Bone marrow (tissue), 2 donors: ENCODE measurements at places on chromosomes 5 and 9.

DNA sequence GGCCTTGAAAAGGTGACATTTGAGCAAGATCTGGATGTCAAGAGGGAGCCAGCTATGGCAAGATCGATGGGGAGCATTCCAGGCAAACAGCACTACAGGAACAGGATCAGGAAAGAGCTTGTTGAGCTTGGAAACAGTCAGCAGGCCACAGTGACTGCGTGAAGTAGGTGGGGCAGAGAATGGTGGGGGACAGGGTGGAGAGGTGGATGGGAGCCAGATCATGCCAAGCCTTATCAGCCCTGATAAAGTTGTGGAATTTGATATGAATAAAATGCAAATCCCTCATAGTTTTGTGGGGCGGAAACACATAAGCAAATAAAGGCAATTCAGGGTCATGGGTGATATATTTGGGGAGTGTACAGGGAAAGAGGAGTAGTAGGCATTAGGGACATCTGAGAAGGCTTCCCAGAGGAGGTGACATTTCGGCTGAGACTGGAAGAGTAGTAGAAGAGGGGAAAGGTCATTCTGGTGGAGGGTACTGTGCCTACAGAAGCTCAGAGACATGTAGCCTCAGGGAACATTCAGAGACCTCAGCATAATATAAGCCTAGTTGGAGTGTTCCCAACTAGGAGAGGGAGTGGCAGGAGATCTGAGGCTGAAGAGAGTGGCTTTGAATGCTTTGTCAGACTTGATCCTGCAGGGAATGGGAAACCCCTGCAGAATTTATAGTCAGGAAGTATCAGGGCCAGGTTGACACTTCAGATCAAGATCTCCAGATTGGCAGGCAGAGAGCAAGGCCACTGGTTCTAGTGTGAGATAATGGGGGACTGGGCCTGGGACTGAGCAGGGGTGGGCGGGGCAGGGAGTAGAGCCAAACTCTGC, 9.7 kb upstream of the CYSTM1 start:
- no peak for DNase-seq

DNA sequence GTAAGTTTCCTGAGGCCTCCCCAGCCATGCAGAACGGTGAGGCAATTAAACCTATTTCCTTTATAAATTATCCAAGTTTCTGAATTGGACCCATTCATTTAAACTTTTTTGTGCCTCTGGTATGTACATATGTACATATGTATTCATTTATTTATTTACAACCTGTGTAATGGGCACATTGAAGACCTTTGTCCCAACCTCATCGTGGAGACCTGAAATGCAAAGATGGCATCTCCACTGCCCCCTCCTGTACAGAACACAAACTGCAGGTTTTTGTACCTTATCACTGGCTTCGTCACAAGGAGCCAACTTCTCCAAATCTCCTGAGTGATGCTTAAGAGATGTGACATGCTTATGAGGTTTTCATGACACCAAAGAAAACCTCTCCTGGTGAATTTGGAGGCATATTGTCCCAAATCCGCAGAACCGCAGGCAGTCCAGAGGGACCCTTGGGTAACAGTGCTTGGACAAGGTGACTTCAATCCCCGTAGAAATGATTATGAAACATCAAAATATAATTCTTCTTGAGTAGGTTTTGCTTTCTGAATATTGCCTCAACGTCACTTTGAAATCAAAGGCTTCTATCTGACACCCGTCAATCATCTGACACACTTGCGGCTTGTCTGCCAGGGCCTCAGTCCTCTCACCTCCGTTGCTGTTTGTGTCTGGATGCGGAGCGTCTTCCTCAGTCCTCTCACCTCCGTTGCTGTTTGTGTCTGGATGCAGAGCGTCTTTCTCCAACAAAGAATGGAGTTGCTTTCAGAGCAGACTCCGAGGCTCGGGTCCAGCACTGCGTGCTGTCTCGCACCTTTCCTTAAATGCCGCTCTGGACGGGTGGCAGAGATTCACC, 135.0 kb upstream of the IRX4 start:
- DNase-seq = no peak

DNA sequence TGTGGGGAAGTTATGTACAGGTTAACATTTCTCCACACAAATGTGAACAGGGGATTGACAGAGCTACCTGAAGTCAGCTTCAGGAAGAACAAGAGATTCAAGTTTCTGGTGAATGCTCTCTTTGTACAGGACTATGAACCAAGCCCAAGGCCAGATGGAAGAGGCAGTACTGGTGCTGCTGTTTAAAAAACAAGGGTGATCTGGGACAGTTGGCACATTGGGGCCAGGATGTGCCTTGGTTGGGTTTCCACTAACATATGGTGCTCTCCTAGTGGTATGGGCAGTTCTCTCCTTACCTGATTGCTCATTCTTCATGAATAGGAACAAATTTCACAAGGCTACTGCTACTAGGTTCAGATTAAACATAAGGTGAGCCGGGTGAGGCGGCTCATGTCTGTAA, 40.0 kb downstream of the MTMR12 start:
- DNase-seq = no peak

DNA sequence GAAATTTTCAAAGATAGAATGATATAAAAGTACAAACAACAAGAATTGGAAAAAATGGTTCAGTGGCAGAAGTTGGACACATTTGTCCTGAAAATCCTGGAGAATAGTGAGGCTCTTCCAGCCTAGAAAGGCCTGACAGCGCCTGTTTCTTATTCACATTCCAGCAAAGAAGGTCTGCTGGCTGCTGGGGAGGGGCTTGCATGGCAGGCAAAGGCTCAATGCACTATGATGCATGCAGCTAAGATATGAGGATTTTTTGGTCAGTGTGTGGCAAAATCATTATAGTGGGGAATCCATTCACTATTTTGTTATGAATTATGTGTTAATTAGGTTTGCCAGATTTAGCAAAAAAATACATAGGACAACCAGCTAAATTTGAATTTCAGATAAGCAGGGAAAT, 243.9 kb upstream of the SLC30A5 start:
- no peak for DNase-seq

- DNase-seq = no peak
Observed at GRCh38 chr5:172266071-172266675, 17.4 kb downstream of the UBTD2 start.

DNA sequence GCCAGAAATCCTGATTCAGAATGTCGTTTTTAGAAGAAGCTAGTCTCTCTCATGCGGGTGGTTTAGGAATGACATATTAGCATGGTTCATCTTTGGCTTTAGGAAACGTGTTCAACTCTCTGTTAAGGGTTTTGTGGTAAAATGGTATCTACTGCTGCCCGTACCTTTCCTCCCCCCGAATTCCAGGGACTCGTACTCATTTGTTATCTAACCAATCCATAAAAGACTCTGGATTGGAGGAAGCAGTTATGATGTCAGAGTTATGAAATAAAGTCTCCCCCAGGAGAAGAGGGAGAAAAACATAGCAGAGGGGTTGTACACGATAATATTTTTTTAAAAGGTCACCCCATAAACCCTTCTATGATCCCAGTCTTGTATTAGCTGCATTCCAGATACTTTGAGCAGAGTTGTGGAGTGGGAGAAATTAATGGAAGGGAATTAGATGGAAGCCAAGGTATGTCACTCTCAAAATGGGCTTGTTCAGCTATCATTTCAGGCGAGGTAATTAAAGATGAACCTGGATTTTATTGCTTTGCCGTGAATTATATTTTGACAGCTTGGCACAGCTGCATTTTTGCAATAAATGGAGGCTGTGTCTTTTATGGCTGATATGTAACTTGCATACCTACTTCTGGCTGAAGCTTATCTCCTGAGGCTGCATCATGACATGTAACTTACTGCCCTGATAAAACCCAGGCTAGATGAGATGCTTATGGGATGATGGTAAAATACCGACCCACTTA, 31.3 kb downstream of the RAI14 start:
- no peak for DNase-seq

- DNase-seq = no peak
Observed at GRCh38 chr5:139808481-139809330, 13.1 kb downstream of the PSD2 start.

DNA sequence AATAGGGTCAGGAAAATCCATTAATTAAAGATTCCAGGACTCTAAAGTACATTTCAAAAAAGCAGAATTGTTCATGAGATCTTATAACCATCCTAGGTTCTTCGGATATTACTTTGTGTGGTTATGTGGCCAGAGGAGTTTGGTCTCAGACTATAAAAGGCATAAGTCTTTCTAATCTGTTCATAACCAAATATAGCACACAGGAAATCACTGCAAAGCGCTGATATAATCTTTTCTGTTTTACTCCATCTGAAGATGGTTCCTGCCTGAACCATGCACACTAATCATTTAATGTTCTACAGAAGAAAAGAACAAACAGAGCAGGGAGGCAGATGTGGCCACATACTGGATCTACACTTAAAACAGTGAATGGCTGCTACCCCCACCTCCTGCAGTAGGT, 182.8 kb downstream of the SEMA5A start:
- DNase-seq = no peak

- DNase-seq = no peak
Observed at GRCh38 chr9:94808926-94809700, 82.6 kb downstream of the AOPEP start.

DNA sequence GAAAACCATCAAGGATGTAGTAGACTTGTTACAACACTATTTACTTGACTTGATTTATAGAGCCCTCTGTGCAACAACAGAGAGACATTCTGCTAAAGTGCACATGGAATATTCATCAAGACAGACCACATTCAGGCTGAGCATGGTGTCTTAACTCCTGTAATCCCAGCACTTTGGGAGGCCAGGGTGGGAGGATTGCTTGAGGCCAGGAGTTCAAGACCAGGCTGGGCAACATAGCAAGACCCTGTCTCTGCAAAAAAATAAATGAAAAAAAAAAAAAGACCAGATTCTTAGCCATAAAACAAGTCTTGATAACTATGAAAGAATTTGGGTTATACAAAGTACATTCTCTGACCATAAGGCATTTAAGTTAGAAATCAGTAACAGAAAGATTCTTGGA, 25.3 kb downstream of the DENND4C start:
- no peak for DNase-seq

GRCh38 chr5:98840946-98841345, 67.5 kb downstream of the RGMB start:
- no peak for DNase-seq

GRCh38 chr5:62680121-62680520, 101.5 kb downstream of the LRRC70 start:
- no peak for DNase-seq

DNA sequence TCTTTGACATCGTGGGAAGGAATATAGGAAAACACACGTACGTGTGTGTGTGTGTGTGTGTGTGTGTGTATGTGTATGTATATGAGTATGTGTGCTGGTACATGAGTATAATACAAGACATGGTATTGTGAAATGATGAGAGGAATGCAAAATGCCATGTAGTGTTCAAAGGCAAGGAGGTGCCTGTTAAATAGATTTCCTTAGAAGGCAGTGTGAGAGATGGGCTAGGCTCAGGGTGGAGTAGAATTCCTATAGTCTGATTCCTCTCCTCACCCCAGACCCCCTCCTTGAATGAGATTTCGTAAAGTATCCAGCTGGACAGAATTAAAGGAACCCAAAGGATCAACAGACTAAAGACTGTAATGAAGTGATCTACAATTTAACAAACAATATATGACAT, 11.1 kb downstream of the GPR21 start:
- no peak for DNase-seq

- DNase-seq = no peak
Observed at GRCh38 chr5:172920447-172920849, 38.8 kb upstream of the RPL26L1 start.

GRCh38 chr5:11390291-11390767, 513.9 kb downstream of the CTNND2 start:
- no peak for DNase-seq

- no peak for DNase-seq
Observed at GRCh38 chr5:112951124-112951702, 25.4 kb upstream of the DCP2 start.

GRCh38 chr5:94422812-94423211, 195.6 kb downstream of the KIAA0825 start:
- peak; percentile 49 for DNase-seq

DNA sequence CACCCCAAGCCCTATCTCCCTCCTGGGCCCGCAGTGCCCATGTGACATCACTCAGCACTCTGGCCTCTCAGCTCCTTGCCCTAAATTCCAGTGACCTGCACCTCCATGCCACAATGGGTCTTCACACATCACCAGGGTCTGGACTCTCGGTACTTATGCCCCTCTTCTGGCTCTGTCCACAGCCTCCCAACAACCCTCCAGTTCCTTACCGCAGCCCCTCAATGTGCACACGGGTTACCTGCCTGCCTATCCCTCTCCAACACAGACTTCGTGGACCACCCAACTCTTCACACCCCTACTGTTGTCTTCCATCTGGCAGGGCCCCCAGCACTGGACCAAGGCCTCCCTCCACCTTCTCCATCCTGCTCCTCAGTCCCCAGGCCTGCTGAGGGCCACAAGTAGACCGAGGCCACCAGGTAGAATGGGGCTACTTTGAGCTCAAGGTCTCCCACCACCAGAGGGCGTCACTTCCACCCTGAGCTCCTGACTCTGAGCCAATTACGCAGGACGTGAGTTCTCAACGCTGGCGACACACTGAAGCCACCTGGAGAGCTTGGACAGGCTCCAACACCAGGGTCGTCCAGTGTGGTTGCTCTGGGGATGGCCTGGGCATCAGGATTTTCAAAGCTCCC, 172.1 kb downstream of the GABBR2 start:
- DNase-seq = no peak

DNA sequence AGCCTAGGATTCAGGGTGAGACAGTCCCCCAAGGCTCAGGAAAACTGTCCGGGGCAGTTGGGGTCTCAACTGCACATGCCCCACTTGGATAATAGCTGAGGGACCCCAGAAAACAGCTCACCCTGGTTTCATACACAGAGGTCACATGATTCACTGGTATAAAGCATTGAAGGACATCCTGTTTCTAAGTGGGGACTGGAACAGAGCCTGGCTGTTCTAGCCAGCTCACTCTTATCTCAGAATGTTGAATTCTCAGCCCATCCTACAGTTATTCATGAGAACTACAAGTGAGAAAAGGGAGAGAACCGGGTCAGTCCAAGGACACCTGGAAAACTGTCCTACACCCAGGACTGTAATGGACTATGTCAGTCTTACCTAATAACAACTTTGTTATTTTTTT, 170.9 kb downstream of the FGF1 start:
- no peak for DNase-seq

- DNase-seq = no peak
Observed at GRCh38 chr9:11233696-11234095, 620.9 kb upstream of the PTPRD start.

- DNase-seq = no peak
Observed at GRCh38 chr9:71127301-71127700, 5.9 kb upstream of the TRPM3 start.

GRCh38 chr9:129885018-129885669, 49.9 kb downstream of the USP20 start:
- DNase-seq = peak; percentile 72
